ENCODE measurements at places on chromosomes 16 and 17.

DNA sequence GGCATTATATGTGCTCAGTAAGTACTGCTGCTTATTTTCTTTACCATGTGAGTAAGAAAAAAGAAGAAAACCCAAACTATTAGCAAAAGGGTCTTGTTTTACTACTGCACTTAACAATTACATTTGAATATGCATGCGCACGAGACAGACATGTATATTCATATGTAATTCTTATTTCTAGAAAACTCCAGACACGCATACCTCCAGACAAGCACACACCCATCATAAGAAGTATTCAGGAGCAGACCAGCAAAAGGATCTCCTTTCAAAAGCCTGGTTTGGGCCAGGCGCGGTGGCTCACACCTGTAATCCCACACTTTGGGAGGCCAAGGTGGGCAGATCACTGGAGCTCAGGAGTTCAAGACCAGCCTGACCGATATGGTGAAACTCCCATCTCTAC is 7.8 kb downstream of the LRRC59 start:
- DNase-seq: no peak

- no peak for DNase-seq
Observed at GRCh38 chr17:35725802-35726126, 5.7 kb upstream of the RASL10B start.

DNA sequence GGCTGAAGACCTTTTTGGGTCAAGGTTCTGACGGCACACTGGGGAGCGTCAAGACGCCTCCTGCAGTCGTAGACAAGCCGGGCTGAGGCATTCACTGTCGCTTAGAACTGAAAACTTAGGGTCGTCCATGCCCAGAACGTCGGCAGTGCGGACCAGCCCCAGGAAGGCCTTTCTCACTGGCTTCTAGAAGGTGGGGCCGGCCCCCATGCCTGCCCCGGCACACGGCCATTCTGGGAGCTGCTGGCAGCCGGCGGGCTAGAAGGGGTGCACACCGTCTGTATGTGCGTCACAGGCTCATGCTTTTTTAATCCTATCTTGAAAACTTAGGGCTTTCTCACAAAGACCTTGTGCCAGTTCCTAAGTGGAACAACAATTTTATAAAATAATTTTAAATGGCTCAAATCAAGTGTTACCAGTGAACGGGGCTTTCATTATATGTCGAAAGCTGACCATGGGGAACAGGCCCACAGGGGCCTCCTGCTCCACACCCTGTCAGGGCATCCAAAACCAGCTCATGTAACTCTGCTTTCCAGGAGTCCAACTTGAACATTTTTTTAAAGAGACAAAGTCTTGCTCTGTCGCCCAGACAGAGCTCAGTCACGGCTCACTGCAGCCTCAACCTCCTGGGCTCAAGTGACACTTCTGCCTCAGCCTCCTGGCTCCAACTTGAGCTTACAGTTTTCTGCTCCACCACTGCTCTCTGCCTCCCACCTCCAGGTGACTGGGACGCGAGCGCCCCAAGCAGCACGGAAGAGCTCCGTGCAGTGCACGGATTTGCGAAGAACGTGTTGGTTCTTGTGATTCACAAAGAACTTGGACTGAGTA is 111.2 kb downstream of the ANKRD11 start:
- DNase-seq: peak; percentile 39

- DNase-seq: no peak
Observed at GRCh38 chr17:44118427-44119050, 4.9 kb downstream of the HDAC5 start.

DNA sequence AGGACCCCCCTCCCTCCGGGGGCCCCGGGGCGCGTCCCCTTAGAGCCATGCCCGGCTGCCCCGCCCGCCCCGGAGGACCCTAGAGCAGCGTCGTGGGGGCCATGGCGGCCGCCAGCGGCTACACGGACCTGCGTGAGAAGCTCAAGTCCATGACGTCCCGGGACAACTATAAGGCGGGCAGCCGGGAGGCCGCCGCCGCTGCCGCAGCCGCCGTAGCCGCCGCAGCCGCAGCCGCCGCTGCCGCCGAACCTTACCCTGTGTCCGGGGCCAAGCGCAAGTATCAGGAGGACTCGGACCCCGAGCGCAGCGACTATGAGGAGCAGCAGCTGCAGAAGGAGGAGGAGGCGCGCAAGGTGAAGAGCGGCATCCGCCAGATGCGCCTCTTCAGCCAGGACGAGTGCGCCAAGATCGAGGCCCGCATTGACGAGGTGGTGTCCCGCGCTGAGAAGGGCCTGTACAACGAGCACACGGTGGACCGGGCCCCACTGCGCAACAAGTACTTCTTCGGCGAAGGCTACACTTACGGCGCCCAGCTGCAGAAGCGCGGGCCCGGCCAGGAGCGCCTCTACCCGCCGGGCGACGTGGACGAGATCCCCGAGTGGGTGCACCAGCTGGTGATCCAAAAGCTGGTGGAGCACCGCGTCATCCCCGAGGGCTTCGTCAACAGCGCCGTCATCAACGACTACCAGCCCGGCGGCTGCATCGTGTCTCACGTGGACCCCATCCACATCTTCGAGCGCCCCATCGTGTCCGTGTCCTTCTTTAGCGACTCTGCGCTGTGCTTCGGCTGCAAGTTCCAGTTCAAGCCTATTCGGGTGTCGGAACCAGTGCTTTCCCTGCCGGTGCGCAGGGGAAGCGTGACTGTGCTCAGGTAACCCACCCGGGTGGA is 759 bp downstream of the ALKBH5 start:
- DNase-seq: peak; percentile 47

DNA sequence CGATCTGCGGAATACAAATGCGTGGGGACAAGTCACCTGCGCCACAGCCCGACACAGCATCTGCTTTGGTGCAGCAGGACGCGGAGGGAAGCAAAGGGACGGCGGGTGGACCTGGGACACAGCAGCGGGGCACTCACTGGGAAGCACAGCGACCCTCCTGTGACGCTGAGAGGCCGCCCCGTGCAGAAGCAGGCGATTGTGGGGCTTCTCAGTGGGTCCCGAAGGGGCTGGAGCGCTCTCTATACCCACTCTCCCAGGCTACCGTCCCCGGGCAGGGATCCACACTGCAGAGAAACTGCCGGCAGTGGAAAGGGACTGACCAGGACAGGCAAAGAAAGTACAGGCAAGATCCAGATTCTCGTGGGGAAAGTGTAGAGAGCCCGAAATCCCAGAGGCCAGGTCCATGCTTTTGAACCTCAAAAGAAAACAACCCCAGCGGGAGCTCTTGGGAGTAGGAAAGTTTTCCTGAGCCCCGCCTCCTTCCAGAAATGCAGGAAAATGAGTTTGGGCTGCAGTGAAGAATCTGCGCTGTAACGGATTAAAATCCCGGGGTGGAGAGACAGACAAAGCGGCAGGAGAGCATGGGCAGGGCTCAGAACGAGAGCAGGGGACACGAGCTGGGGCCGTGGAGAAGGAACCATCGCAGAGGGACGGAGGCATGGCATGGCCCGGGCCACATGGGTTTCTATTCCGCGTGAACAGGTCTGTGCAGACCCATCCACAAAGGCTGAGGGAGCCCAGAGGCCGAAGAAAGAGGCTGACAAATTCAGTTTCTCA is 12.7 kb downstream of the COX4I1 start:
- no peak for DNase-seq

DNA sequence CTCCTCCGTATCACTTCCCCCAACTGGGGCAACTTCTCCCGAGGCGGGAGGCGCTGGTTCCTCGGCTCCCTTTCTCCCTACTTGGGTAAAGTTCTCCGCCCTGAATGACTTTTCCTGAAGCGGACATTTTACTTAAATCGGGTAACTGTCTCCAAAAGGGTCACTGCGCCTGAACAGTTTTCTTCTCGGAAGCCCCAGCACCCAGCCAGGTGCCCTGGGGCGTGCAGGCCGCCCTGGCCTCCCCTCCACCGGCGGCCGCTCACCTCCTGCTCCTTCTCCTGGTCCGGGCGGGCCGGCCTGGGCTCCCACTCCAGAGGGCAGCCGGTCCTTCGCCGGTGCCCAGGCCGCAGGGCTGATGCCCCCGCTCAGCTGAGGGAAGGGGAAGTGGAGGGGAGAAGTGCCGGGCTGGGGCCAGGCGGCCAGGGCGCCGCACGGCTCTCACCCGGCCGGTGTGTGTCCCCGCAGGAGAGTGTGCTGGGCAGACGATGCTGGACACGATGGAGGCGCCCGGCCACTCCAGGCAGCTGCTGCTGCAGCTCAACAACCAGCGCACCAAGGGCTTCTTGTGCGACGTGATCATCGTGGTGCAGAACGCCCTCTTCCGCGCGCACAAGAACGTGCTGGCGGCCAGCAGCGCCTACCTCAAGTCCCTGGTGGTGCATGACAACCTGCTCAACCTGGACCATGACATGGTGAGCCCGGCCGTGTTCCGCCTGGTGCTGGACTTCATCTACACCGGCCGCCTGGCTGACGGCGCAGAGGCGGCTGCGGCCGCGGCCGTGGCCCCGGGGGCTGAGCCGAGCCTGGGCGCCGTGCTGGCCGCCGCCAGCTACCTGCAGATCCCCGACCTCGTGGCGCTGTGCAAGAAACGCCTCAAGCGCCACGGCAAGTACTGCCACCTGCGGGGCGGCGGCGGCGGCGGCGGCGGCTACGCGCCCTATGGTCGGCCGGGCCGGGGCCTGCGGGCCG is 1.6 kb downstream of the HIC1 start:
- no peak for DNase-seq

- DNase-seq: no peak
Observed at GRCh38 chr16:16033208-16033717, 83.8 kb downstream of the ABCC1 start.
